ENCODE measurements at places on chromosomes 12 and 14.

DNA sequence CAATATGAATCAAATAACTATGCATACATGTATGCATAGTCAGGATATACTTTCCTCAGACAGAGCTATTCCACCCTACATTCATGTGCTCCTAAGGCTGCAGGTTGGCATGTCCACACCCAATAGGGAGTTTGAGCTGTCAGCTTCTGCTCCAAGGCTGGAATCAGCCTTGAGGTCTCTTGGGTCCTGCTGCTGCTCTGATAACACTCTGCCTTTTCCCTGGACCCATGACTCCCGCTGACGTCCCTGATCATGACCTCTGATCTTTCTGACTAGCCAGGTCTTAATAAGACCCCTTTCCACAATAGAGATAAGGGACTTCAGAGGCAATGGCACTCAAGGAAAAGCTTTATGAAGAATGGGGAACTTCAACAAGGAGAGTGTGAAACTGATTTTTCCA, 5.7 kb downstream of the PITPNM2 start:
- no peak for DNase-seq

DNA sequence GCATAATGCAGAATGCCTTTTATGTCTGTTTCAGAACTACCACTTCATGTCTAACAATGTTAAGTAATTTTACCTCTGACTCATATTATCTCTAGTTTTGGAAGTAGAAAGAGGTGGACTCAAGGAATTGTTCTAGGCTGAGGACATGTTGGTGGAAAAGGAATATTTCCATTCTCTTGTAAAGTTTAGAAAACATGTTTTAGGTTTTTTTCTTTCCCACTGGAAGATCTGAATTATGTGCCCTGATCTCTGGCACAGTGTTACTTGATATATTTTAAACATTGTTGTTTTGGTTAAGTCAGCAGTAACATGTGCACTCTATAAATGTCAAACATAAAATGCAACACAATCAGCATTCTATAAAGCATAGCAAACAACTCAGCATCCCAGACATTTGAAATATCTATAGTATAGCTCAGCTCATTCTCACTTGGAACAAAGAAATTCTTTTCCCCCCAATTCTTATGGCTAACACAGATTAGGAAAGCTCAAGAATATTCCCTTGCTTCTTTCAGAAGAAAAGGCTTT, 202.3 kb downstream of the STXBP6 start:
- no peak for DNase-seq

GRCh38 chr12:292186-292585, 29.6 kb upstream of the SLC6A13 start:
- no peak for DNase-seq

GRCh38 chr14:91280129-91280528, 35.6 kb upstream of the GPR68 start:
- DNase-seq, result no peak

GRCh38 chr12:101707131-101707782, 9.8 kb downstream of the CHPT1 start:
- DNase-seq, result no peak

DNA sequence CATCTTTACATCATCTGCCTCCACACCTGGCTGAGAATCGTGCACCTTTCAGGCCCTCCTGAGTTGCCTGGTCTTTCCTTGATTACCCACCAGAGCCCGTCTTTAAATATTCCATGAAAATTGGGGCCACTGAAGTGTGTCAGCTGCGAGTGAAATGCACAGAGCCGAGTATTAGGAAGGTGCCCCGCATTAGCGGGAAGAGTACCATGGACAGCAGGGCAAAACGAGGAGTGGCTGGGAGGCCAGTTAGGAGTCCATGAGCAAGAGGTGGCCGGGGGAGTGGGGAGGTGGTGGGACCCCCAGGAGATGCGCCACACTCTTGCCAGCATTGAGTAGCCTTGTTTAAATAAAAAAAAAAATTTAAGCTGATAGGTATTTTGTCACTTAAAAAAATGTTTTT, 99.6 kb downstream of the TSPAN9 start:
- DNase-seq, result no peak

- no peak for DNase-seq
These were observed 220.4 kb upstream of the GARIN6 start for GRCh38 chr12:99427104-99427503.

- DNase-seq, result no peak
These were observed 1133.8 kb upstream of the SEL1L start for GRCh38 chr14:82667501-82667900.

GRCh38 chr12:89678225-89678624, 30.4 kb downstream of the ATP2B1 start:
- DNase-seq, result no peak

GRCh38 chr14:75522224-75522982, at the start of gene BATF:
BATF (plus strand) TSS chr14:75522469; CDS start chr14:75522683, 214 bp downstream.
- peak; percentile 48 for DNase-seq

- no peak for DNase-seq
These were observed 209.6 kb downstream of the EMP1 start for GRCh38 chr12:13405961-13406703.

GRCh38 chr14:24289649-24290280, 9.8 kb downstream of the DHRS1 start:
- no peak for DNase-seq

DNA sequence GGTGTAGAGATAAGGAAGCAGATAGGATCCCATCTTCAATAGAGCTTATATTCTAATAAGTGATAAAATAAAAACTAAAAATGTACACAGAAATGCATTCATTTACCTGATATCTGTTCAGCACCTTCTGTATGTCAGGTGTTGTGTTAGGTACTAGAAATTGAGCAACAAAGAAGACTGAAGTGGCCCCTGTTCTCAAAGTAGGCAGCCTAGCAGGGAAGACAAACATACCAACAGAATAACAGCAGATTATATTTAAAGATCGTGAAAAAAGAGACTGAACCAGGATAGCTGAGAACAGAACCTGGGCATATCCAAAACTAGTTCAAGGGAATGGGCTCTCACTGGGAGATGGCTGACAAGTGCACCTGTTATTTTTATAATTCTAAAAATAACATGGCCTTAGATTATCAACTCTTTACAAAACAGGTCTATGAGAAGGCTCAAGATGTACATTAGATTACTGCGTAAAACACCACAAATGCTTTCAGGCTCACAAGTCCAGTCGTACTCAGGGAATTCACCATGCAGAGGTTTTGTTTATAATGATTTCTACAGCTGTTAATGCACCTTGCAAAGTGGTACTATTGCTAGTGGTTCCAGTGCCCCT, 16.4 kb downstream of the ANO6 start:
- no peak for DNase-seq

GRCh38 chr12:44717612-44718011, 158.5 kb downstream of the NELL2 start:
- no peak for DNase-seq

DNA sequence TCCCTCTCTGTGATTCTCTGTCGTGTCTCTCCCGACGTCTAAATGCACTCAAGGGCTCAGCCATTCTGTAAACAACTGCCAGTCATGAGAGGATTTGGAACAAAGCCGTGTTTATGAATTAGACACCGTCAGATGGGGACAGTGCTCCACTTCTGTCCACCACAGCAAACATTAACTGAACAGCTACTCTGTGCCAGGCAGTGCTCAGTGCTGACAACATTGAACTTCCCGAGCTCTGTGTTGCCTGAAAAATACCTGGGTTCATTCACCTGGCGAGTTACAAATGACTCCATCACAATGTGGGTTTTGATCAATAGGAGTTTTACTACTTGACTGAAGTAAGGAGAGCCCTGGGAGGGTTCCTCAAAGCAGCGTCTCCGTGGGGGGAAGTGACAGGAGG, 139.3 kb downstream of the GLT1D1 start:
- DNase-seq, result no peak

GRCh38 chr14:104644656-104645378, 40.2 kb upstream of the TMEM179 start:
- no peak for DNase-seq

GRCh38 chr12:103547929-103548328, 39.1 kb upstream of the STAB2 start:
- DNase-seq, result no peak

- no peak for DNase-seq
These were observed 23.7 kb downstream of the P2RX4 start for GRCh38 chr12:121233628-121234020.
